ENCODE measurements at places on chromosomes 4 and X.

- no peak for DNase-seq
Observed at GRCh38 chrX:15468036-15468435, 25.1 kb downstream of the PIR start.

- DNase-seq, result no peak
Observed at GRCh38 chr4:32268863-32269262, 1548.7 kb downstream of the PCDH7 start.

DNA sequence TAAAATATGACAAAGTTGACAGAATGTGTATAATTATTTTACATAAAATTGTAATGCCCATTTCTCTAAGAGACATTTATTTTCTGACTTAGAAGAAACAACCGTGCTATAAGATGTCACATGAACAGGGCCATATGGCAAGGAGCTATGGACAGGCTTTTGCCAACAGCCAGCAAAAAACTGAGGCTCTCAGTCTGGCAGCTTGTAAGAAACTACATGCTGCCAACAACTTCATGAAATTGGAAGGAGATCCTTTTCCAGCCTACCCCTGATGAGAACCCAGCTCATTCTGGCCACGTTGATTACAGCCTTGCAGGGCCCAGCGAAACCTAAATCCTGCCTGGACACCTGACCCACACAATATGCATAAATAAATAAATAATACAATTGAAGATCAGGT is 250.3 kb upstream of the ARSJ start:
- DNase-seq, result no peak

DNA sequence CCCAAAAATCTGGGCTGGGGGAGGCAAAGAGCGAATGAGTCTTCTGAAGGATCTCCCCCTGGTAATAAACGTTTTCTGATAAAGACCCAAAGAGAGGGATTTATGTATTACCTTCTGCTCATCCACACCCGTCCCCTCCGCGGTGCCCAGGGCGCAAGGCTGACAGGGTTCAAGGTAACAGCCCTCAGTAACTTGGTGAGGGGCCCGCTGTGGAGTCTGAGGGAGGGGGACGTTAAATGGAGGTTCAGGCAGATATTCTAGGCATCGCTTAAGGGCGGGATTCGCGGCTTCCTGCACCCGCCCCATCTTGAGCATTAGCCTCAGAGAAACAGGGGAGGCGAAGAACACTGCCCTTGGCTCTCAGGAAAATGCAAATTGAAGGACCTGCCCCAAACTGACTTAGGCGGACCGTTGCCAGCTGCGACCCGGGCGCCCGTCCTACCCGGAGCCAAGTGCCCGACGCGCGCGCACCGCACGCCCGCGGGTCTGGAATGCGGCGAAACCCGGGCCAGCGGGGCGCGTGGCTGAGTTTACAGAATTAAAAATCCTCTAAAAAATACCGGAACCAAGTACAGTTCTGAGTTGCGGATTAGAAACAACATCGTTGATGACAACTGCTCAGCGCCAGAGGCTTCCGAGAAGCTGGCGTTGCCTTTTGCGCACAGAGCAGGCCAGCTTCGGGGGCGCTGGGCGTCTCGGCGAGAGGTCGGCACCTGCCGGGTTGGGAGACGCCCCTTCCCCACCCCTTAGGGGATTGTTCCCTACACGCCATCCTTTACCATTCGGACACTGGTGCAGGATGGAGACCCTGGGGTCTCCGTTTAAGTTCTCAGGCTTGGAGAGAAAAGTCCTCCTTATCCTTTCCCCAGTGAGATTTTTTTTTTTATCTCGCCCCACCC is 2.8 kb downstream of the HELT start:
- DNase-seq, result no peak

GRCh38 chr4:70564033-70564432 is 28.0 kb upstream of the AMBN start:
- no peak for DNase-seq

DNA sequence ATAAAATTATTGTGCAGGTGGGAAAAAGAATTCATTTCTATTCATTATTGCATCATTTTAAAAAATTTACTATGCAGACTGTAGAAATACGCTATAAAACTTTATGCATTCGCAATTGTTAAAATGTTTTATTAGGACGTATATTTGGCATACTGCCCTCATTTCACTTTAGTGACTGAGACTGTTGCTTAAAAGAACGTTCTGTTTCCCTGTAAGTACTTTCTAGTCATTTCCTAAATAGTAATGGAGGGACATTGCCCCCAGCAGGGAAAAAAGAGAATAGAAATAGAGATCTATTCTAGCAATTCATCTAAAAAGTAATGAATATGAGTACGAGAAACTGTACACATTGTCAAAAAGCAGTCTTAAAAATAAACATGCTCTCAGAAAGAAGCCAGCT is 1295.8 kb upstream of the TENM3 start:
- DNase-seq, result no peak

GRCh38 chr4:23333556-23333945 is 556.3 kb downstream of the PPARGC1A start:
- DNase-seq, result no peak

DNA sequence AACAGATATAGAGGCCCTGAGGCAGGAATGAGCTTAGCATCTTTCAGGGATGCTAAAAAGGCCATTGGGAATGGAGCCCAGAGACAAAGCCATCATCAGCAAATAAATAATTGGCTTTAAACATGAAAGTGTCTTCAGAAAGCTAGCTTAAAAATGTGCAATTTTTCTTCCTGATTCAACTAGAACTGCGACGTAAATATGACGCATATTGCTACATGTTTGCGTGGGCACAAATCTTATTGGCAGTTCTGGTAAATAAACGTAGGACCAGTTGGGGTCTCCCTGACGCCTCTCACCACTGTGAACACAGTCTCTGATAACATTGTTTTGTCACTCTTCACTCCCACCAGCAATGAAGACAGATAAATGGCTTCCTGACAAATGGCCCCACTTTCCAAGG is 97.3 kb upstream of the SRD5A3 start:
- DNase-seq, result no peak

- no peak for DNase-seq
Observed at GRCh38 chrX:108264376-108264775, 172.8 kb downstream of the ATG4A start.

- no peak for DNase-seq
Observed at GRCh38 chr4:142809559-142809958, 36.5 kb downstream of the INPP4B start.

GRCh38 chrX:578531-578930 is 52.1 kb upstream of the SHOX start:
- peak; percentile 16 for DNase-seq

GRCh38 chr4:158781963-158782362 is 13.1 kb downstream of the FNIP2 start:
- DNase-seq, result no peak

GRCh38 chrX:42704454-42704853 is 73.5 kb downstream of the PPP1R2C start:
- DNase-seq, result no peak

GRCh38 chrX:70552130-70552704 is 107.6 kb downstream of the DLG3 start:
- no peak for DNase-seq

DNA sequence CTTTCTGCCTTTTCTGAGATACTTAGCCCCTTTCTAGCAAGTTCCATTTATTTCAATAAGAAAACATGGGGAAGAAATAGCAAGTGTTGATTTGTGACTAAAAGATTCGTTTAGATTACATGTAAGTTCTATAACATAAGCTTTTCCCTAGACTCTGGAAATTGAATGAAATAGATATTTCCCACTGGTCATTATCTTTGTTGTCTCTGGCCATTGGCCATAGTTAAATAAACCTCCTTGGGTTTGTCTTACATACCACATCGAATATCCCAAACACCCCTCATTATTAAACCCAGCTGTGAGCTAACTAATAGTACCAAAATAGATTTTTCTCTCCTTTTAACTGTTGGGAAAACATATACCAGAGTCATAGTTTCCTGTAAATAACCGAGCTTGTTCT is 534.8 kb downstream of the IQCM start:
- no peak for DNase-seq

GRCh38 chrX:38018766-38019425 is 12.5 kb downstream of the SYTL5 start:
- no peak for DNase-seq

- DNase-seq, result no peak
Observed at GRCh38 chr4:187380181-187380581, 615.4 kb upstream of the ZFP42 start.

- no peak for DNase-seq
Observed at GRCh38 chrX:20585782-20586181, 319.1 kb upstream of the RPS6KA3 start.

DNA sequence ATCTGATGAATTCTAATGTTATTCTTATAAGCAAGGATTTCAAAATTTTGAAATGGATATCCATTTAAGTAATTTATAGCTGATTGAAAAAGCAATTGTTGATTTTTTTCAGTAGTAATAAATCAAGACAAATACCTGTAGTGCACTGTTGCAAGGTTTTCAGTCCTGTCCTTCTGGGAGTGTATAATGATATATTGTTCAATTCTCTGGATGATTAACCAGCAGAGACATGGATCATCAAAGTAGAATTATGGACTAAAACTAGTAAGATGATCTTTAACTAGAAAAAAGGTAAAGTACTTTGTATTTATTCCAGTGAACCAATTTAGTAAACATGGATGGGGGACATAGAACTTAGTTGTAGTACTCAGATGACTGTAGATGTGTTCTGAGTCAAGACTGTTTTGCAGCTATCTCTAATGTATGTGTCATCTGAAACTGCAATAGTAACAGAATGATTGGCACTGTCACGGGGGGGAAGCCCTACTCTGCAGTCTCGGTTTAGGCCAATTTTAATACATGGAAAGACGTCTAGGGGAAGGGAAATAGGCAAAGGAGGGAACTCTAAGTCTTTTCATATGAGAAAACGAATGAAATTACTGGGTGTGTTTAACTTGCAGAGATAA is 121.9 kb downstream of the GLRA3 start:
- DNase-seq, result no peak

DNA sequence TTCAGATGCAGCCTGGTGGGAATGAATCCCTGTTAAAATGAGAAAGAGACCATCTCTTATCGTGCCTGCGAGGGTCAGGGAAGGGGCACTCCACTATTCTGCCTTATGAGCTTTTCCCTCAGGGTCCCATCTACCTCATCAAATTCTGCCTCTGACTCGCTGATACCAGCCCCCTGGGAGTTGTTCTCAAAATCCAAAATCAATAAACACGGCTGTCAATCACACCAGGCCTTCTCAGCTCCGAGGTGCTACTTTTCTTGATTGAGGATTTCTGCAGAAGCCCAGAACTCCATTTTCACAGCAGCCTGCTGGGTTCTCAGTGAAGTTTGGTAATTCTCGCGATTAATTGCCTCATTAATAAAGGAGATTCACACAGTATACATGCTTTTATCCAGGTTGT is 312.6 kb downstream of the STIM2 start:
- DNase-seq, result no peak

DNA sequence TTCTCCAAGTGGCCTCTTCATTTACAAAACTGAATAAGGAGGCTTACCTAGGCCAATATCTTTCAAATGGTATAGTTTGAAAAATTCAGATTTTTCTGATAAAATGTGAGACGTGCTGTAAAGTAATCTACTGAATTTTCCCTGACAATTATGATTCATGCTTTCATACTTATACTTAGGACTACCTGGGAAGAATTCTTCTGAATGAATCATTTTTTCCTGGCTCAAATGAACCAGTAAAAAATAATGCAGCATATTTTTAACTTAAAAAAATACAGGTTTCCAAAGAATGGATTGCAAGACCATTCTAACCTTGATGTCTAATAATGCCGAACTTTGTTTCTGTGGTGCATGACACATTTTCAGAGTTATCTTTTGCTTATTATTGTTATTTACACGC is 375.4 kb downstream of the ZNF674 start:
- no peak for DNase-seq

DNA sequence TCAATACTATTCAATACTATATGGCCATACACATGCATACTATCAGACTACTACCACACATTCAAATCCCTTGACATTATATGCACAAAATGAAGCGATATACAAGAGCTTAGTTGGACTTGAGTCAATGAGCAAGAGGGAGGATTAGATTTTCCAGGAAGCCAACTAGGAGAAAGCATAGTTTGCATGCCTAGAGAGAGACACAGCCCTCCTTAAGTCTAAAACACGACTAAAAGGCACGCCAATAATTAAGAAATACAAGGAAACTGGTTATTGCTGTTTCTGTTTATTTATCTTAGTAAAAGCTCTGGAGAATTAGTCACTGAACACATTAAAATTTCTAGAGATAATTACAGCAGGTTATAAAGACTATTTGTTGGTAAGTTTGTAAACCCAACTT is 21.8 kb downstream of the MBNL3 start:
- no peak for DNase-seq

DNA sequence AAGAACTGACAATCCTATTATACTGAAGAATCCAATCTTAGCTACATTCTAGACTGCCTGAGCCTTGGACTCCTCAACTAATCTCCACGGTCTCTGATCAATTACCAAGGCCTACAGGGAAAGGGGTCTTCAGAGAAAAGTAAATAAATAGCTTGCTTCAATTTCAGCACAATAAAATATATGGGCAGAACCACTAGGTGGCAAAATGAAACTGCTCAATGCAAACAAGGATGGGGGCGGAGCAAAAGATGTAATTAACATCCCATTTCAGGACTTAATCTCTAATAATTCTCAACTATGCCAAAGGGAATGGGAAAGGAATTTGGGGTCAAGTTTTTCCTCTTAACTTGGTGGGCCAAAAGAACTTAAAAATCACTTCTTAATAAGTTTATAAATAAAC is 78.4 kb upstream of the MAP3K15 start:
- DNase-seq, result no peak

- DNase-seq, result no peak
Observed at GRCh38 chr4:85939595-85939994, 420.3 kb downstream of the MAPK10 start.

GRCh38 chr4:54764476-54764875 is 106.7 kb downstream of the KIT start:
- DNase-seq, result no peak

DNA sequence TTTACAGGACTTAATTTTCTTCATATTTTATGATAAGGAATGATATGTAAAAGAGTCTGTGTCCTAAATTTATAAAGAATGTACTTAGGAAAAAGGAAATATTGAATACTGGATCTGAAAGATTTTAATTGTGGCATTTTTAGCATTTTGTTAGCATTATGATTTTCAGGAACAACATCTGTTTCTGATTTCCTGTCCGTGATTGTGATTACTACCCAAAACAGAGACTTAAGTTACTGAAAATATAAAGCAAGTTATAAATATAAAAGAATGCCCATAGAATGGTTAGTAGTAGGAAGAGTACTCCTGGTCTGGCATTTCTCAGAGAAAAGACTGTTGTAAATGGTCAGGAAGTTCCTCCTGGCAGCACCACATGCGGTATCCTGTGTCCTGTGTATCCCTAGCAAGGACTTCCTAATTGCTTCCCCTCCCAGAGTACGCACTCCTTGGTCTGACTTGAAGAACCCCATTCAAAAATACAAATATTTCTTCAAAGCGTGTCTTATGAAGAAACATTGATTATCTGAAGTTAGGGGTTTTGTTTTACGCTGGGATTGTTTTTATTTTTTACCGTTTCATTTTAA is 88.9 kb downstream of the RS1 start:
- no peak for DNase-seq

DNA sequence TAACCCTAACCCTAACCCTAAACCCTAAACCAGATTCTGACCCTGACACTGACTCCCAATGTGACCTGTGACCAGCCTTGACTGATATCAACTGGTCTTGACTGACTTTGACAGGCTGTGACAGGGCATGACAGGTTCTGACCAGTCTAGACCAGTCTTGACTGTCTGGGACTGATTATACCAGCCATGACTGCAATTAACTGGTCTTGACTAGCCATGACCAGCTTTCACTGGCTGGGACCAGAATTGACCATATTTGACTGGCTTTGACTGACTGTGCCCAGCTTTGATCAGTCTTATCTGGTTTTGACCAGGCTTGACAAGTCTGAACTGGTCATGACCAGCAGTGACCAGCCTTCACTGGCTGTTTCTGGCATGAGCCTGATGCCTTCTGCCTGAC is 95.5 kb downstream of the BMP15 start:
- no peak for DNase-seq

All from vagina (tissue), 2 donors.